Stimulated activated CD8-positive, alpha-beta memory T cell treated with anti-CD3 and anti-CD28 coated beads, Interleukin-15, amount 100 ng/mL, for 24 hours (primary cell): ENCODE measurements at places on chromosomes 16 and 17.

DNA sequence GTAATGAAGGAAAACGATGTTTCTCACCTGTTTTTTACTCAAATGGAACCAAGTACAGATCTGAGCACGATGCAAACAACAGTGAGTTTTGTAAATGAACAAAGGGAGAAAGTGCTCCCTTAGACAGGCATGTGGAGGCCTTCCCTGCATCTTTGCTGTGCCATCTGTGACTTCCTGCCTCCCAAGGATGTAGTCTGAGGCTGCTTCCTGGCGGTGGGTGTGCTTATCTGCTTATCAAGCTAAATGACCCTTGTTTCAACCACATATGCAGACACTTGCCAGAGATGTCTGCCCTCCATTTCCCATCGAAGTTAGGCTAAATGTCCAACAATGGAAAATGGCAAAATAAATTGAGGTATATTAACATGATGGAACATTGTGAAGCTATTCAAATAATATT, 34.6 kb downstream of the RGS9 start:
- DNase-seq = no peak

DNA sequence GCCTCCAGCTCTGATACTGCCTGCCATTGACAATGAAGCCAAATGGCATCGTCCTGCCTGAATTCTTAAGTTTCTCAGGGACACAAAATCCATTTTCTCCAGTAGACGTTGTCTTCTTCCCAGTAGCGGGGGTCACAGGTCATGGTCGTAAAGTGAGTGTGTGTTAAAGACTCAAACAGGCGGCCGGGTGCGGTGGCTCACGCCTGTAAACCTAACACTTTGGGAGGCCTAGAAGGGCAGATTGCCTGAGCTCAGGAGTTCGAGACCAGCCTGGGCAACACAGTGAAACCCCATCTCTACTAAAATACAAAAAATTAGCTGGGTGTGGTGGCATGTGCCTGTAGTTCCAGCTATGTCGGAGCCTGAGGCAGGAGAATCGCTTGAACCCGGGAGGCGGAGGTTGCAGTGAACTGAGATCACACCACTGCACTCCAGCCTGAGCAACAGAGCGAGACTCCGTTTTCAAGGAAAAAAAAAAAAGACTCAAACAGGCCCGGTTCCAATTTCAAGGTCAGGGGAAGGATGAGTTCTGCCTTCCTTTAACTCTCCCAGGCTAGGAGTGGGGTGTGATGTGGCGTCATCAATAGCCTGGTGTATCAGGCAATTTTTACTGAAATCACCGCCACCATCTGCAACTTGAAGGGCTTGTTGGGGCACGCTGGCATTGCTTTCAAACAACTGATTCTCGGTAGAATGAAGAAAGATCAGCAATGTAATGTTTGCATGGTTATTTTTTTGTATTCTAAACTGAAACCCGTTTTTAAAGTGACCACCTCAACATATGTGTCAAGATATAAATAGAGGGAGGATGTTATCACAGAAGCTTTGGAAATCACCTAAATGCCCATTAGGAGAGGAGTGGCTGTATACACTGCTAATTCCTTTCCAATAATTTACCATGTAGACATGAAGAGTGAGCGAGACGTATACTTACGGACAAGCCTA, 91.0 kb downstream of the WSCD1 start:
- DNase-seq = no peak

DNA sequence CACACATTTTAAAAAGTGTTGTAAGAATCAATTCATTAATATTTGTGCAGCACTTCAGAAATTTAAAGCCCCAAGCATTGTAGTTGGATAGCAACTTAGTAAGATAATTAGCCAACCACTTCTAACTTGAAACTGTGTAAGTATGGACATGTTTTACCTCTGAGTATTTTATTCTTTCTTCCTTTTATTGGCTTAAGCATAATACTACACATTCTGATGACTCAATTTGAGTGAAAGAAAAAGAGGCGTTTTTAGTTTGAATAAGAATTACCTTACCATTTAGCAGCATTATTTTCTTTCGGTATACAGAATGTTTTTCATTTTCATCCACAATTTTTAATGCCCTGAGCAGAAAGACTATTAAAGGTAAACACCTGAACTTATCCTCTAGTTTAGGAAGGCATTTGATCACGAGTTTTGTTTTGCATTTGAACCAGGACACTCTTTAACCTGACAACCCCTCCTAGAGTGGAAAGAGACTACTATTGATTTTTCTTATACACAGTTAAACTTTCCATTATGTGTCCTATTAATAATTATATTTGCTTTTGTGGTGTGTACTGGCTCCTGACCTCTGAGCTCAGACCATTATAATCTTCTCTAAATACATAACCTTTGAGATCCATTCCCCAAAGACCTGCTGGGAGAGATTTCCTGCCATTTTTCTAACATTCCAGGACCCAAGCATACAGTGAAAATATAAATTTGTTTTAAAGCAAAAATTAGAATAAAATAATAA, 9.2 kb downstream of the NACA2 start:
- DNase-seq = no peak

GRCh38 chr17:43831633-43832032, 1.3 kb downstream of the MPP3 start:
- no peak for DNase-seq

DNA sequence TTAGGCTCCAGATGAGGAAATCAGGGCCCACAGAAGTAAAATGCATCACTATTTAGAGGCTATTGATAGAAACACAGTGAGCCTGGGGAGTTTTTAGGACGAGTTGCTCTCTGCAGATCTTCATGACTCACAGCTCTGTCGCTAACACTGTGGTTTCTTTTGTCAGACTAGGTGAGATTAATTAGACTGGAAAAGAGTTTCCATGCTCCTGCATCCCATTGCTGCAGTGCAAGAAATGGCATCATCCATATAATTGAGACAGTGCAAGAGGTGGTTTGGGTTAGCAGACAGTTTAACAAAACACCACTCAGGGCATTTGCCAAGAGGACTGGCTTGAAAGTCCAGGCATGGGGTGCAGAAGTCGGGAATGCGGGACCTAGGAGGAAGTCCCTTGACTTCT, 198.8 kb upstream of the CACNG5 start:
- no peak for DNase-seq

GRCh38 chr17:57413848-57414651, 157.7 kb downstream of the MSI2 start:
- no peak for DNase-seq

DNA sequence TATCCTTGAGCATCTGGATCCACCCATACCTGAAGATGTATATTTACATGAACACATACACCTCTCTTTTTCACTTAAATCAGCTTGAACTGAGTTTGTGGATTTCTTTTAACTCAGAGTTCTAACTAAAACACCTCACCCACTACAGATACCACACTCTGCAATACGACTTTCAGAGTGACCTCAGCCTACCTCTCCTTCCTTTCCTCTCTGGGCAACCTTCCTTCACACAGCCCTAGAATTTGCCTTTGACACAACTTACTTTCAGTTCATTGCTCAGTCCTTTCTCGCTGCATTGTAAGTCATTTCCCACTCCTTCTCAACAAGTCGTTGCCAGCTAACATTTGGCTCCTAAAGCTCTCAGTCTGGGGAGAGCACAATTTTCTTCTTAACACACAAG, 151.9 kb upstream of the IRX3 start:
- no peak for DNase-seq

- no peak for DNase-seq
These were observed 9.4 kb downstream of the C16orf86 start for GRCh38 chr16:67675999-67676398.

DNA sequence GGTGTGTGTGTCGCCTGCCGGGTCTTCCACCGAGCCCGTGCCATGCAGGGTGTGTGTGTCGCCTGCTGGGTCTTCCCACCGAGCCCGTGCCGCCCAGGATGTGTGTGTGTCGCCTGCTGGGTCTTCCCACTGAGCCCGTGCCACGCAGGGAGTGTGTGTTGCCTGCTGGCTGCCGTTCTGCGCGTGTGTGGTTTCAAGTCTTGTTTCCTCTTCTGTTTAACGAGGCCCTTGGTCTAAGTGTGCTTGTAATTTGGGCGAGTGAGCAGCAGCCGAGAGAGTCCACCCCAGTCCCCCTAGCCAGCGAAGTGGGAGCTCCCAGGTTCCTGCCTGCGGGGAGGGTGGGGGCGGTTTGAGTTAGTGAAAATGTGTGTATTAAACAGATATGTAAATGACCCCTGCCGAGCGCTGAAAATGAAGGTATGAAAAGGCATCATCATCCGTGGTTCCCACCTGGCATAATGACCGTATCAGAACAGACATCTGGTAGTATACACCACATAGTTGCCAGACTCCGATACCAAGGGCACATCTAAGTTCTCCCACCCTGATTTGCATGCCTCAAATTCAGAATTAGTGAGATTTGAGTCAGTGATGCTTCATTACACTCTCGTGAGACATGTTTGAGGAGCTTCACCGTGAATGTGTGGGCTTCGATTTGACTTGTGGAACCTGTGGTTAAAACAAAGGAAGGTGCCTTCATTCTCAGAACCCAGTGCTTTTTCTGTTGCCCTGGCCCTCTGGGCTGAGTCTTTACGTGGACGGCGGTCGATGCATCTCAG, 114.5 kb upstream of the CHMP6 start:
- no peak for DNase-seq

- DNase-seq = no peak
These were observed 23.3 kb upstream of the ALKBH5 start for GRCh38 chr17:18160128-18160856.

- no peak for DNase-seq
These were observed 150.5 kb upstream of the SOX9 start for GRCh38 chr17:71970312-71970711.

GRCh38 chr17:81577278-81578000, 25.3 kb upstream of the FAAP100 start:
- no peak for DNase-seq

DNA sequence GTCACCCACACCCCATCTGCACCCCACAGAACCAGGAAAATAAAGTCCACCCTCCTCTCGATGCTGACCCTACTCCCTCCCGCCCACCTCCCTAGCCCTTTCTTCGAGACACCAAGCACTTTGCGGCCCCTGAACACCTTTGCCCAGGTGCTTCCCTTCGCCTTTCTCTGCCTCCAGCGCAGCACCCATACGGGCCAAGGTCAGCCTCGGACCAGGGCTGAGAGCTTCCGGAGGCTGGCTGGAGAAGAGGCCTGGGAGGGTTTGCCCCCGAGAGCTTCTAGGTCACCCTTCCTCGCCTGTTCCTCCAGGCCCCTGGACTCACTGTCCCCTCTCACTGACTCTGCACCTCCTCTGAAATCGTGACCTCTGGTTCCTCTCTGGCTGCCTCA, 2.7 kb upstream of the NHERF2 start:
- DNase-seq = no peak

GRCh38 chr17:64938925-64939474, 19.7 kb upstream of the LRRC37A3 start:
- peak; percentile 32 for DNase-seq

GRCh38 chr17:46771561-46772474, 46.7 kb downstream of the WNT3 start:
- DNase-seq = no peak

DNA sequence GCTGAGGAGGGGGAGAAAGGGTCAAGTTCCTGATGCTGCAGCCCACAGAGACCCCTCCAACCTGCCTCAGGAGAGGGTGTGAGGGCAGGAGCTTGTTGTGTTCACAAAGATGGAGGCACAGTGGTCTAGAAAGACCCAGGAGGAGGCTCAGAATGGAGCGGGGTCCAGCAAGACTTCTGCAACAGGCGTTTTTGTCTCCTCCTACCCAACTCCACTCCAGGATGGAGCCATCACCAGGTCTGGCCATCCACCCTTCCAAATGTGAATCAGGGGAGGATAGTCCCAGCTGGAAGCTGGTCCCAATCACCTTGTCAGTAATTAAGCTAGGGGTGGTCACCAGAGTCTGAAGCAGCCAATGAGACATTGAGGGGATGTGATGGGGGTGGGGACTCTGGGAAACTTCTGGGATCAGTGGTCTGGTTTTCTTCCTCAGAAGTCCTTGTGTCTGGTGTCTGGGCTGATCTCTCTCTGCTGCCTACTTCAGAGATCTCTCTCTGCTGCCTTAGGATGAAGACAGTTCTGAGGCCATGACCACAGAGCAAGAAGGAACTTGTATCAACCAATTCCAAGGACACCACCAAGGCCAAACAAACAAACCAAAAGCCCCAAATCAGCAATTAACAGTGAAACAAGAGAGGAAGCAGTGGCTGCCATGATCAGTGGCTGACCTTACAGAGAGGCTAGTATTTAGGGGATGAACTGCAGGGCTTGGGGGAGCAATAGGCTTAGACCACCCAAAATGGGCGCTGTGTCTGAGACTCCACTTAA, 14.5 kb downstream of the CD300LB start:
- DNase-seq = no peak

- DNase-seq = no peak
These were observed 9.1 kb upstream of the CRISPLD2 start for GRCh38 chr16:84810518-84811273.

- DNase-seq = no peak
These were observed 5.6 kb downstream of the CHD3 start for GRCh38 chr17:7894226-7894625.

DNA sequence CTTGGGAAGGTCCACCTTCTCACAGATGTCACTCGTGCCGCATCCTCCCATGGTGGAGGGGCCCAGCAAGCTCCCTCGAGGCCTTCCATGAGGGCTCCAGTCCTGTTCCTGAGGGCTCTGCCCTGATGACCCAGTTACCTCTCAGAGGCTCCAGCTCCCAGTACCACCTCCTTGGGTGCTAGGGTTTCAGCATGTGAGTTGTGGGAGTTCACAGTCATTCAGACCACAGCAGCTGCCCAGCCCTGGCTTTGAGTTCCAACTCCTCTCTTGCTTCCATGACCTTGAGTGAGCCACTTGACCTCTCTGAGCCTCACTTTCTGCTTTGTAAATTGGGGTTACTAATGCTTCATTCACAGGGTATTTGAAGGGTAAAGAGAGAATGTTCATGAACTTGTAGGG, 37.1 kb upstream of the LGALS9 start:
- no peak for DNase-seq

- DNase-seq = no peak
These were observed 36.6 kb downstream of the ANKRD11 start for GRCh38 chr16:89453501-89454321.
